ENCODE measurements at places on chromosomes 16 and 17.

DNA sequence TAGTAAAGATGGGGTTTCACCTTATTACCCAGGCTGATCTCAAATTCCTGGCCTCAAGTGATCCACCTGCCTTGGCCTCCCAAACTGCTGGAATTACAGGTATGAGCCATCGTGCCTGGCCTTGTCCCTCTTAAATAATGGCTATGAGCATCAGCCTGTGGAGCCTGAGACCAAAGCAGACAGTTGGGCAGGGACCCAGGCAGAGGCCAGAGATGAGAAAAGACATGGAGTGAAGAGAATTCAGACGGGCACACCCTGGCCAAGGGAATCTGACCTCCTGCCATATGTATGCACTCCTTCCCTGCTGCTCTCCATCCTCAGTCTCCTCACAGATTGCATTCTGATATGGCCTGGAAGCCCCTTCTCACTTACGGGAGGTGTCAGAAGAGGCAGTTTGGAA lies 98.4 kb upstream of the DNAH9 start:
- DNase-seq = no peak

- DNase-seq = no peak
Observed at GRCh38 chr17:13484020-13484419, 117.7 kb downstream of the HS3ST3A1 start.

GRCh38 chr17:50212121-50212843 lies 10.9 kb upstream of the COL1A1 start:
- DNase-seq = no peak

GRCh38 chr16:89423681-89424260 lies 66.6 kb downstream of the ANKRD11 start:
- no peak for DNase-seq

GRCh38 chr16:82882226-82882625 lies 255.5 kb downstream of the CDH13 start:
- DNase-seq = no peak

GRCh38 chr17:56672195-56672594 lies 78.7 kb downstream of the NOG start:
- DNase-seq = no peak

- peak; percentile 68 for DNase-seq
Observed at GRCh38 chr17:35486920-35487732, 38.6 kb upstream of the SLFN13 start.
